GM12865 (cell line): ENCODE measurements at places on chromosomes 16 and 17.

DNA sequence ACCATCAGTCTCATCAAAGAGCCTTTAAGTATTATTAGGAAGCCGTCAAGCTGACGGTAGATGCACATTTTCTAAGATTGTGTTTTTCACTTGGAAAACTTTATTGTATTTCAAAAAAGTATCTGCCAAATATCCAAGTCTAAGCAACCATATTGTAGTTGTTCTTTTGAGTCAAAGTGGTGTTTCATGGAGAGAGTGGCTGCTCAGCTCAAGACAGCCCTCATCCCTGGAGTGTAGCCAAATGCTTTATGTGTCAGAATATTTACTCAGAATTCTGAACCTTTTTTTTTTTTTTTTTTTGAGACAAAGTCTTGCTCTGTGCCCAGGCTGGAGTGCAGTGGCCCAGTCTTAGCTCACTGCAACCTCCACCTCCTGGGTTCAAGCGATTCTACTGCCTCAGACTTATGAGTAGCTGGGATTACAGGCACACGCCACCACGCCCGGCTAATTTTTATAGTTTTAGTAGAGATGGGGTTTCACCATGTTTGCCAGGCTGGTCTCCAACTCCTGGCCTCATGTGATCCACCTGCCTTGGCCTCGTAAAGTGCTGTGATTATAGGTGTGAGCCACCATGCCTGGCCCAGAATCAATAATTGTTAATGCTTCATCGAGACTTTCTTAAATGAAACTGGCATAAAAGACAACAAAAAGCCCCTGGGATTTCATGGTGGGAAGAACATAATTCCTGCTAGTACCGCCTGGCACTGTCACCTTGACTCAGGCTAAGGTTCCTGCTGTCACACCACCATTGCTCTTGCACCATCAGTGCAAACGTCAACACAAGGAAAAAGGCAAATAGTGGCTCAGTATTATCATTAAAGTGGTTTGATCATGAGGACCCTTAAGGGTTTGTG lies 45.5 kb downstream of the PRKCA start:
- DNase-seq = no peak

- DNase-seq = no peak
These were observed 46.5 kb downstream of the SSH2 start for GRCh38 chr17:29883497-29883896.

- no peak for DNase-seq
These were observed 140.6 kb upstream of the TNRC6C start for GRCh38 chr17:77817953-77818352.

GRCh38 chr17:68401288-68401687 lies 56.0 kb downstream of the WIPI1 start:
- DNase-seq = no peak

GRCh38 chr17:44105483-44105882 lies 18.0 kb downstream of the HDAC5 start:
- DNase-seq = no peak

DNA sequence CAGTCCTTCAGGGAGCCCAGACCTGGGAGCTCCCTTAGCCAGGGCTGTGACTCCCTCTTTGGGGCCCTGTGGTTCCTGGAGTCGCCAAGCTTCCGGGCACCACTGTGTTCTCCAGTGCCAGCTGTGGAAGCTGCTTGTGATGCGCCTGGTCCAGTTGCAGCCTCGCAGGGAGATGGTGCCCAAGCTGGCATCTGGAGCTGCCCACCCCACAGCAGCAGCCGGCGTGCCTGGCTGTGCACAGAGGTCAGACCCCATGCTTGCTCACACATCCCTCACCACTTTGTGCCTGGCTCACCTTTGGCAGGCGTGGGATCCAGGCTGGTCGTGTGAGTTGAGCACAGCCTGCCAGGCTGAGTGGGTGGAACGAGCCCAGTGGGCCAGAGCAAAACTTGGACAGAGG lies 18.2 kb downstream of the RHOT1 start:
- no peak for DNase-seq

DNA sequence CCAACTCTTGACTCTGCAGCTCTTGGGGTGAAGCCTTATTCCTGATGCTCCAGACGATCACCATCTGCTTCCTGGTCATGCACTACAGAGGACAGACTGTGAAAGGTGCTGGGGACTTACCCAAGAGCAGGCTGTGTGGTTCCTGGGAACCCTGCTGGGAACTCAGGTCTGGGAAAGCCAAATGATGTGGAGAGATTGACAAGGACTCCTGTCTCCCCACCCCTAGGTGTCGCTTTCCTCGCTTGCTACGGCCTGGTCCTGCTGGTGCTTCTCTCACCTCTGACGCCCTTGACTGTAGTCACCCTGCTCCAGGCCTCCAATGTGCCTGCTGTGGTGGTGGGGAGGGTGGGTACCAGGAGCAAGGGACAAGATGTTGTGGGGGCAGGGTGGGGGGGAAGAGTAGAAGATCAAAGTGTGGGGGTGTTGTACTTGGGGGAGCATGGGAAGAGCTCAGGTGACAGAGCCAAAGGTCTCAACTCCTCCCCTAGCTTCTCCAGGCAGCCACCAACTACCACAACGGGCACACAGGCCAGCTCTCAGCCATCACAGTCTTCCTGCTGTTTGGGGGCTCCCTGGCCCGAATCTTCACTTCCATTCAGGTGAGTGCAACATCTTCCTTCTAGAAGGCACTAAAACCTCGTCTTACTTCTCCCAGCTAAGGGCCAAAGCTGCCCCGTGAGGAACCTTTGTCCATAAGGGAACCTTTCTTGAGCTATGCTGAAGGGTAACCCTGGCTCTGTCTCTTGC lies 3.0 kb downstream of the SOX15 start:
- DNase-seq = no peak

- no peak for DNase-seq
These were observed 86.7 kb upstream of the RCVRN start for GRCh38 chr17:9991796-9992195.
